ENCODE measurements at places on chromosomes 6 and 20.
A peak's percentile ranks its signal among the peaks of the same experiment; 100 is the strongest.

DNA sequence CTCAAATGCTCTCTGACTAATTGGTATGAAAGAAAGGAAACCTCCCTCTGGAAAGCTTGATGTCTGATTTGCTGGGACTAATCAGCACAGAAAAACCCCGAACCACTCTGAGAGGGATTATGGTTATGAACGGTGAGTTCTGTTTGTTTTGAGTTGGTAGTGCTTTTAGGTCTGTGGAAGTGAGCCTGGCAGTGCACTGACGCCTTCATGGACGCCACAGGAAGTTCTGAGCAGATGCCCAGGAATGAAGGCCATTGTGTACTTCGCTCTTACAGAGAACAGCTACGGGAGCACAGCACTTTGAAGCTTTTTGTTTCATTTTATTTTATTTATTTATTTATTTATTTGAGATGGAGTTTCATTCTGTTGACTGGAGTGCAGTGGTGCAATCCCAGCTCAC lies 754.1 kb downstream of the QKI start:
- DNase-seq: no peak

- DNase-seq: no peak
Observed at GRCh38 chr6:39452306-39453145, 130.0 kb upstream of the KCNK16 start.

- DNase-seq: no peak
Observed at GRCh38 chr6:138685257-138685656, 88.3 kb upstream of the CCDC28A start.

GRCh38 chr6:131013495-131013894 lies 49.5 kb downstream of the EPB41L2 start:
- DNase-seq: peak; percentile 73

GRCh38 chr20:53395188-53395923 lies 198.3 kb downstream of the ZNF217 start:
- DNase-seq: no peak

- DNase-seq: no peak
Observed at GRCh38 chr6:38179794-38180430, 360.4 kb downstream of the ZFAND3 start.

- DNase-seq: no peak
Observed at GRCh38 chr6:161021543-161021942, 30.0 kb downstream of the MAP3K4 start.

GRCh38 chr6:84003131-84003530 lies 30.4 kb upstream of the MRAP2 start:
- DNase-seq: no peak

- no peak for DNase-seq
Observed at GRCh38 chr6:92538275-92538674, 881.1 kb downstream of the EPHA7 start.

DNA sequence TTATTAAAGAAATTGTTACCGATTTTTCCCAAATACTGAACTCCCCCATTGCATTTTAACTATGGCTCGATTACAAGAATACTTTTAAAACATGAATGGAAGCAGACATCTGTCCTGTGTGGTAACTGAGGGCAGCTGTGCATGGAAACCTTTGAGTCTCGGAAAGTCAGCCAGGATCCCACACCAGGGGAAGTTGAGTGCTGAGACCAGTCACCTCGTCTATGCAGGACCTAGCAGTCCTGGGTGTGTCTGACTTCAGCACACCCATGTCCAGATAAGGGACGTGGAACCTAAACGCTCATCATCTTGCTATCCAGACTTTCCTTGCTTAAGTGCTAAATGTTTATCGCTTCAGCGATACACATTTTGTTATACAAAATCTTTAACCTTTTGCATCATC lies 6.1 kb downstream of the RIN2 start:
- no peak for DNase-seq

GRCh38 chr20:46089167-46089416 lies 670 bp downstream of the NCOA5 start:
- no peak for DNase-seq

GRCh38 chr20:24771542-24772061 lies 177.5 kb upstream of the CST7 start:
- DNase-seq: no peak

DNA sequence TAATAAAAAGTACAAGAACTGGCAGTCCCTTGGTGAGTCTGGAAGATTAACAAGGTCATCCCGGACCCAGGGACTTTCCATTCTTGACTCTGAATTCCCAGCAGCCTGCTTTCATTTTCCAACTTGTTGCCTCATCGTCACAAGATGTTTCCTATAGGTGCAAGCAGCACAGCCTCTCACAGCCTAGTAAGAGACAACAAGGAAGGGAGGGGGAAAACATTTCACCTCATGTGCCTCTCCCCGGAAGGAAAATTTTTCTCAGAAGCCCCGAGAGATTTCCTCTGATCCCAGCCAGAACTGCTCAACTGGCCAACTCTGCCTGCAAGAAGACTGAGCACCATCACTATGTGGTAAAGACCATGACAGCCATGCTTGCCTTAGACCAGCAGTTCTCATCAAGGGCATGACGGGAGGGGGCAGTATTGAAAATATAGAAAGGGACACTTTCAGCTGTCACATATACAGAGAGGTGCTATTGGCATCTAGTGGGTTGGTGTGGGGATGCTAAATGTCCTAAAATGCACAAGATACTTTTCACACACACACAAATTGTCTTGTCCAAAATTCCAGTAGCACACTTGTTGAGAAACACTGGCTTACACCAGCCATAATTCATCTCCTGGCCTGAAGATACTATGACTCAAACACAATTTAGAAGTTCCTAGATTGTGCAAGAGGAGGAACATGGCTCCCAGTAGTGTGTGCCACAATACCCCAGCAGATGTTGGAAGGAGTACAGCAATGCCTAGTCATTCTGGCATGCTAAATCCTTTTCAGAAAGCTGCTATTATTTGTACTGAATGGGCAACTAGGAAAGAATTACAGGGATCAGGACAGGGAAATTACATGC lies 10.8 kb upstream of the WTAP start:
- DNase-seq: peak; percentile 97

- DNase-seq: no peak
Observed at GRCh38 chr6:69690986-69691385, 105.8 kb downstream of the LMBRD1 start.

DNA sequence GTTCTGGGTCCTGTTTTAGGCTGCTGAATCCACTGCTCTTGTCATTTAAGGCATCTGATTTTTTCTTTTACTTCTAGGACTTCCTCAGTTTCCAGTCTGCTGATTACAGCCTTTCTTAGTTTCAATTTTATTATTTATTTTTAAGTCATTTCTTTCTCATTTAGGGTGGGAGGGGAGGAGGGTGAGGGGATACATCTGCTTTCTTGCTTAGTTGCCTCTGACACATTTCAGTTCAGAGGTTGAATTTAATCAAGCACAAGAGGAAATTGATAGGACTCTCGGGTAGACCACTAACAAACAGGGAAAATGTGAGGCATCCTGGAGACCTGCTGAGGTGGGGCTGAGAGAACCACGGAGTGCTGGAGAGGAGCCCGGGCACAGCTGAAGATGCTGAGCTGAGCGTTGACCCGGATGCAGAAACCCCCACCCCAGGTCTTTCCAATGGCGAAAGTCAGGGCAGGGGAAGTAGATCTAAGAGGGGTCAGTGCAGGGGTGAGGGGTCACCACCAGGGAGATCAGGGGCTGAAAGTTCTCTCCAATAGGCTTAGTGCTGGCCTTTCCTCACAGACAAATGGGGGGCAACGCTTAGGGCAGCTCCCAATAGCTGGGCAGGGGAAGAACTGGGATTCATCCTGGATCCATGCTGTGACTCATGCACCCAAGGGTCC lies 7.6 kb upstream of the TREML2 start:
- DNase-seq: no peak

DNA sequence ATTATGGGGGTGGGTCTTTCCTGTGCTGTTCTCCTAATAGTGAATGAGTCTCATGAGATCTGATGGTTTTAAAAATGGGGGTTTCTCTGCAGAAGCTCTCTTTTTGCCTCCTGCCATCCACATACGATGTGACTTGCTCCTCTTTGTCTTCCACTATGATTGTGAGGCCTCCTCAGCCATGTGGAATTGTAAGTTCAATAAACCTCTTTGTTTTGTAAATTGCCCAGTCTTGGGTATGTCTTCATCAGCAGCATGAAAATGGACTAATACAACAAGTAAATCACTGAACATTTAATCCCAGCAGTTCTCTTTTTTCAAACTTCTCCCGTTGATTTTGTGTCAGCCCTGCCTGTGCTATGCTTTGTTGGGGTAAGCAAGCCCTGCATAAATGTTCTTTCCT lies 95.2 kb downstream of the FAM217A start:
- no peak for DNase-seq

GRCh38 chr6:89194559-89194958 lies 22.6 kb downstream of the GABRR1 start:
- DNase-seq: no peak

GRCh38 chr6:4608361-4609115 lies 167.7 kb upstream of the CDYL start:
- no peak for DNase-seq

GRCh38 chr20:50039706-50040431 lies 57.1 kb downstream of the SNAI1 start:
- DNase-seq: no peak

DNA sequence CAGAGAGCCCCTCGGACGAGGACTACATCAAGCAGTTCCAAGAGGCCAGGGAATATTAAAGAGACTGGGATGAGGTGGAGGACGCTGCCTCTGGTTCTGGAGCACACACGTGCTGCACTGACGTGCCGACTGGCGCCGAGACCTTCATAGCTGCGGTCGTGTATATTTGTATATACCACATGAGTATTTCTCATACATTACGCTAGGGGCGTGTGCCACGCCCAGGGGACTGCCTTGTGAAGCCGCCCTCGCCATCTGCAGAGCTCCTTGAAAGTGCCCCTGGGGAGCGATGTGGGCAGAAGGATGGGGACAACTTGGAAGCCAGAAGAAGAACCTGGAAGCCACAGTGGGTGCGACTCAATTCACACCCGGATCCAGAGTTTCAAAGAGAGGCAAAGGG lies 78.3 kb downstream of the ISM1 start:
- no peak for DNase-seq

- DNase-seq: peak; percentile 1
Observed at GRCh38 chr20:16098890-16099639, 474.2 kb downstream of the KIF16B start.

DNA sequence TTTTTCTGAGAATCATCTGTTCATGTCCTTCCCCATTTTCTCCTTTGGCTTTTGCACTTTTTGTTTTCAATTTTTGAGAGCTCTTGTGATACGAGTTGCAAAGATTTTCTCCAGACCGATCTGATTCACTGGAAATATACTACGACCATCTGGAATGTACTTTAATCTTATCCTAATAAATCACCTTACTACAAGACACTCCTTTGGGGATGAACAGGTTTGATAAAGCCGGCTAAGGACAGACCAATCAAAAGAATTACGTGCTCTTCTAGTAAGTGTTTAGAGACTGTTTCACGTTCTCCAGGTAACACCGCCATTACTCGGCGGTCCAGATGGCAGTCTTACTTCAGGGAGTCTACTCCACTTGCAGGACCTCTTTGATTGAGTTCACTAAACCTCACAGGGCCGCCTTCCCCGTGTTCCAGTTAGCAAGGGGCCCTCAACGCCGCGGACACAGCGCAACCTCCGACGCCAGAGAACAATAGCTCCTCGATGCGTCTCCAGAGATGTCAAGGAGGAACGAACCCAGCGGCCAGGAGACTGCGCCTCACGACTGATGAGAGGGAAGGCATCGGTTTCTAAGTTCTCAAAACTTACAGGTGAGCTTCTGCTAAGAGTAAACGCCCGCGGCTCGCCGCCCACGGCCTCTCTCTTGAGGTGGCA lies 920 bp upstream of the WTAP start:
- DNase-seq: no peak

GRCh38 chr20:18879262-18879661 lies 65.7 kb downstream of the SCP2D1 start:
- no peak for DNase-seq

DNA sequence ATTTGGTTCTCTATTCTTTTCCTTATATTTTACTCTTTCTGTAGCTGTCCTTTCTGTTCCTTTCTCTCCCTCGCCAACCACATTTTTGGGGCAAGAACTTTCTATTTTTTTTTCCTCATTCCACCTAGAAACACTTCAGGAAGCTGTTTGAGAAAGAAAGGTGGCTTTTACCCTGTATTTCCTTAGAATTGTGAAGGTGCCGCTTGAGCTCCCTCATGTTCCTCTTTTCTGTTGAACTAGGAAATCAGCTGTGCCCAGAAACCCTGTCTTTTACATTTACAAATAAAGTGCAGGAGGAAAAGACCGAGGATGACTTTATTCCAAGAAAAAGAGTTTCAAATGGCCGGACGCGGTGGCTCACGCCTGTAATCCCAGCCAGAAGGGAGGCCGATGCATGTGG lies 38.2 kb downstream of the OR2B2 start:
- DNase-seq: no peak

GRCh38 chr6:170286246-170286933 lies 4.5 kb downstream of the DLL1 start:
- DNase-seq: peak; percentile 45

- no peak for DNase-seq
Observed at GRCh38 chr6:16412982-16413381, 174.6 kb downstream of the GMPR start.

DNA sequence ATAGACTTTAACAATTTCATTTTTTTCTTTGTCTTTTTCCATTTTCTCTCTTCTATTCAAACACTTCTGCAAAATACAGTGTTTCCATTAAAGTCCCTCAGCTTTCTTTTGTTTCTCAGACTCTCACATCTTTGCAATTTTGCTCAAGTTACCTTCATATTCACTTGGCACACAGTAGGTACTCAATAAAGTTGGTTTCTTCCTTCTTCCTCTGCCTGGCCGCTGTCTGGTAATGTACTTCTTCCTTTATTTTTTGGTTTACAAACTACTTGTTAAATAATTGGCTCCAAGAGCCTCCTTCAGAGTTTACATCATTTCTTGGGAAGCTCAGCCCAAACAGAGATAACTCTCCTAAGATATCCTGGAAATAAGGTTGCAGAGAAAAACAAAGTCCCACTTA lies 81.1 kb downstream of the GJA10 start:
- DNase-seq: no peak

- DNase-seq: no peak
Observed at GRCh38 chr6:151716526-151716932, 91.0 kb upstream of the ESR1 start.

GRCh38 chr20:58982406-58983114 lies 1.5 kb downstream of the NELFCD start:
- DNase-seq: no peak

GRCh38 chr6:42042108-42042507 lies 8.2 kb upstream of the TAF8 start:
- DNase-seq: no peak

DNA sequence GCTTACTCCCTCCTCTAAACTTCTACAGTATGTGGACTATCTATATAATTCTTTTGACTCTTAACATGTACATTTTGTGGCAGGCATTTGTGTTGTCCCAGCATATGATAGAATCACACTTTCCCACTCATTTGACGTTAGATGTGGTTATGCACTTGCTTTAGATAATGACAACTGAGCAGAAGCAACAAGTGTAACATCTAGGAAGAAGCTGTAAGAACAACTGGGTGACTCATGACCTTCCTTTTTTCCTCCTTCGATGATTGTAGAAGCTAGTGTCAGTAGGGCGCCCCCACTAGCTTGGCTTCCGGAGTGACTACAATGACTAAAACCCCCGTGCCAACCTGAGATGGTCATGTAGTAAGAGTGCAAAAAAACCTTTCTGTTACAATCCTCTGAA lies 74.6 kb upstream of the CEP85L start:
- DNase-seq: no peak

- DNase-seq: no peak
Observed at GRCh38 chr6:162706232-162706631, 21.3 kb downstream of the PRKN start.

Measured in skeletal muscle cell (primary cell).